ENCODE measurements at places on chromosomes 6 and 20.

DNA sequence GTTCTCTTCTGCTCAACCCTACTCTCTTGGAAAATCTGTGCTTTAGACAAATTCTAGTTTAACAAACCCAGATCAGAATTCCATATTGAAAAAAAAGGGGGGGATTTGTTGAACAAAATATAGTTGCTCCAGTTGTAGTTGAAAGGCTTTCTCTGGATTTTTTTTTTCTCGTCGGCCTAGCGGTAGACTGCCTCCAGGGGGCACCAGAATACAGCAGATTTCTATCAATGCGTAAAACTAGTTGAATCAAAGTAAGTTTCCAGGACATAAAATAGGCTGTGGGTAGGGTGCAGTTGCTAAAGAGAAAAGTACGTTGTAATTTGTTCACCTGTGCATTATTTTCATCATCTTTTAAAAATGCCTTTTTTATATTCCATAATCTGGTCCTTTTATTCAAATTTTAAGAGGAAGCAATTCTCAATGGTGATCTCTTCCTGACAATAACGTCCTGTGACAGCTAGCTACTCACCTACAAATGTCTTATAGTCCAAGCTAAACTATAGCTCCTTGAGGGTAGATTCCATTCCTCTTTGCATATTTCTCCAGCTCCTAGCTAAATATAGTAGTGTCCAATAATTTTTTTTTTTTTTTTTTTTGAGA, 105.4 kb downstream of the PERP start:
- DNase-seq = peak; percentile 32

GRCh38 chr6:30681766-30682142, 4.7 kb downstream of the PPP1R18 start:
- DNase-seq = no peak

- DNase-seq = no peak
Observed at GRCh38 chr6:122372647-122373046, 26.8 kb upstream of the HSF2 start.

DNA sequence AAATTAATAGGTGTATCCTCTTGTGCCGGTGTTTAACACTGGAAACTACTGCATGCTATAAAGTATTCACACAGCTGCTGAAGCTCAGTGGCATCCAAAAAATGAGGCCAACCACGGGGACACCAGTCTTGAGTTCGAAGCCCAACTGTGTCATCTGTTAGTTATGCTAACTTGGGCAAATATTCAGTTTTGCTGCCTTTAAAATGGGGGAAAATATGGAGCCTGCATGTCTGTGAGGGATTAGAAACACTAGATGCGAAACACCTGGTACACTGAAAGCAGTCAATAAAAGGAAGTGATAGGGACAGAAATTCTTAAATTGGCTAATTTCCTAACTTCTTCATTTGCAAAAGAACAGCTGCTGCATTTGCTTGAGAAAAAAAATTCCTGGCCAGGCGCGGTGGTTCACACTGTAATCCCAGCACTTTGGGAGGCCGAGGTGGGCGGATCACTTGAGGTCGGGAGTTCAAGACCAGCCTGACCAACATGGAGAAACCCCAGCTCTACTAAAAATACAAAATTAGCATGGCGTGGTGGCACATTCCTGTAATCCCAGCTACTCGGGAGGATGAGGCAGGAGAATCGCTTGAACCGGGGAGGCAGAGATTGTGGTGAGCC, 36.6 kb upstream of the MLIP start:
- DNase-seq = peak; percentile 27

- DNase-seq = no peak
Observed at GRCh38 chr6:64225503-64225902, 589.9 kb downstream of the PHF3 start.

GRCh38 chr6:124994648-124995047, 32.4 kb downstream of the RNF217 start:
- DNase-seq = no peak

DNA sequence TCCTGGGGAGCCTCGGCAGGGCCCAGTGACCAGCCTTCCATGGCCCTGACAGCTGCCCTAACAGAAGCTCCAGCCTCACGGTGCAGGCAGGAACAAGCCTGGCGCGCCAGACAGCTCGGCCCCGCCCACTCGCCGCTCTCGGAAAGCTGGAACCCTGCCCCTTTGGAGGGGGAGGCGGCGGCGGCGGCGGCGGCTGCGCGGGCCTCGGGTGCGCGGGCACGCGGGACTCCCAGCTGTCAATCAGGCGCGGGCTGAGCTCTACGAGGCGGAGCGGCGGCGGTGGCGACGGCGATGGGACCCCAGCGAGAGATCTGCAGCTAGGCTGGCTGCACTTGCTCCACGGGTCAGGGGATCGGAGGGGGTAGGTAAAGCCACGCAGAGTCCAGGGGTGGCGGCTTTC, at the start of gene NRSN1:
Gene NRSN1 (plus strand): TSS at position 236 of the 400 bp plus-strand sequence. CDS start 8,113 bp downstream, outside the sequence.
- no peak for DNase-seq

GRCh38 chr6:67496191-67496590, 1138.9 kb upstream of the ADGRB3 start:
- DNase-seq = no peak
